A172 (cell line): ENCODE measurements at places on chromosomes 13 and 19. TPM values are rescaled to one million over a fixed set of nuclear protein-coding genes. Genes with fewer than 3 reads are reported as not detected.

Gene KIR3DL1
- total RNA-seq: not detected in 2 replicates

Gene LAIR1
- not detected in 2 replicates for total RNA-seq

Gene GNG8
- total RNA-seq: not detected in 2 replicates

- DNase-seq: no peak
Measured at GRCh38 chr19:7470540-7471305, 18.1 kb downstream of the PEX11G start.

- DNase-seq: no peak
Measured at GRCh38 chr19:3766520-3766919, 4.0 kb downstream of the MRPL54 start.

- no peak for DNase-seq
Measured at GRCh38 chr19:38452430-38453366, 19.2 kb downstream of the RYR1 start.

GRCh38 chr13:102620516-102620915 is 23.7 kb downstream of the TPP2 start:
- DNase-seq: no peak

GRCh38 chr13:113219256-113219940 is 10.0 kb downstream of the CUL4A start:
- no peak for DNase-seq

- peak; percentile 29 for DNase-seq
Measured at GRCh38 chr13:100211016-100211710, 122.3 kb downstream of the PCCA start.

GRCh38 chr19:3977242-3978143 is 6.6 kb upstream of the DAPK3 start:
- no peak for DNase-seq

DNA sequence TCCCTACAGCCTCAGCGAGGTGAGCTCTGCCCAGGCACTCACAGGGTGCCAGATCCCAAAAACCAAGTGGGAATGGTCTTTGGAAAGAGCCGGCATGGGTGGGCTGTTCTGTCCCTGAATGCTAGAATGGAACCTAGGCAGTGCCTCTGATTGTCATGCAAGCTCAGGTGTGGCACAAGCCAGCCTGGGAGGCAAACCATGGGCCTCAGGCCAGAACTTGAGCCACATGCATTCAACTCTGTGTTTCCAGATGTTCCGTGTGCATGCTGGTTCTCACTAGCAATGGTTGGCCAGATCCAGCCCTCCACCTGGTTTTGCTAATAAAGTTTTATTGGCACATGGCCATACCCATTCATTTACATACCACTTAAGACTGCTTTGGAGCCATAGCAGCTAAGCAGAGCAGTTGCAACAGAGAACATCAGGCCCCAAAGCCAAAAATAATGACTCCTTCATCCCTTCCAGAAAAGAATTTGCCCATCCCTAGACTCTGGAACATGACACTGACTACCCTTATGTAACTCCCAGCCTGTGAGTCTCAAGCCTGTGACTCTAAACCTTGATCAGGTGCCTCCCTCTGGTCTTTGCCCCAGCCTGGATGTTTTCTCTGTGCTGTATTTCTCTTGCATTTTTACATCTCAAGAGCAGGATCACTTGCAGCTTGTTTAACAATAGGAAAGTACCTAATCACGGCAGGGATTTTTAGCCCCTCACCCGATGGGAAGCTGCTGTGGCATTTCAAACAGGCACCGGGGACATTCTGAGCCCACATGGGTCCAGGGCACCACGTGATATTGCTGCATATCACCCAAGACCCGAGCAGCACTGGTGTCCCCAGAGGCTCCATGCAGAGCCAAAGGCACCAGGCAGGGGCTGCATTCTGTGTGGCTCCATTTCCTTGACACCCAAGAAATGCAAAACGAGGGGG is 55.4 kb upstream of the USE1 start:
- DNase-seq: no peak
